Left renal pelvis (tissue), 4 donors: ENCODE measurements at places on chromosomes 2 and 18.
A peak's percentile ranks its signal among the peaks of the same experiment; 100 is the strongest.

GRCh38 chr2:23009545-23010149 lies 375.3 kb upstream of the KLHL29 start:
- DNase-seq, result no peak

- no peak for DNase-seq
These were observed 305.5 kb downstream of the IKZF2 start for GRCh38 chr2:212845941-212846340.

DNA sequence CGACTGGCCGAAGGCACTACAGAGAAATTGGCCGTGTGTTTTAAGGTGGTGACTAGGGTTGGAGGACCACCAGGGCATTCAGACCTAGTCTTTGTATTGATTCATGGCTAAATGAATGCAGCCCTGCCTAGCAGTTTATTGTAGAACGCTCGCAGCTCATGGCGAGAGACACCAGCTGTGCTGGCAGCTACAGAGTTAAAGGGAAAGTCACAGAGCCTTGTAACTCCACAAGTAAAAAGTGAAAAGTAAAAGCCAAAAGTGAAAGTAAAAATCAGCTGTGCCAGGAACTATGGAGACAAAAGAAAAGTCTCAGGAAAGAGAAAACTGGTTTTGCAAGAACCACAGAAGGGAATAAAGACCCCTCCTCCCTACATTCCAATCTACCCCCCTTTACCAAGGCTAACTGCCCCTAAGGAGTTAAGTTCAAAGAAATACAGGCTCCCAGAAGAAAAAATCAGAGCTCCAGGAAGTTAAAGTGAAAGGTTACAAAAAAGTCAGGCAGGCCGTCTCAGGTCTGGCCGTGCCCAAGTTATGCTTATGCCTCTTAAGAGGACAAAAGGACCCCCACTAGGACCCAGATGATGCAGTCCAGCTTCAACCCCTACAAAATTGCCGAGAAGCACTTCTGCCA lies 46.4 kb upstream of the SELENOI start:
- DNase-seq, result peak; percentile 62

GRCh38 chr2:64277101-64277849 lies 133.1 kb upstream of the PELI1 start:
- no peak for DNase-seq

DNA sequence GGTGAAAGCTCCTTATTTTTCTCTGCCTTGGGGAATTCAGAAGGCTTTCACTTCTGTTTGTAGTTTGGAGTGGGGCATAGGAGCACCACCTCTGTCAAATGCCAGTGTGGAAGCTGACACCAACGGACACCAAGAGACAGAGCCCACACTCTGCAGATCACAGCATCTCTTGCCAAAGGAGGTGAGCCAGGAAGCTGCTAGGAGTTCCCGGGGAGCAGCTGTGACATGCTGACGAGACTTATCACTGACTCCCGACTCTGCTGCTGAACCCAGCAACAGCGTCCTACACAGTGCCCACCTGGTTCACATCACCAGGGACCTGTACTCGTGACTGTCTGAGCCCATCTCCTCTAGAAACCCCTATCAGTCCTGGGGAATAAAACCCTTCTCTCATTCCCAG lies 8.1 kb downstream of the TEX51 start:
- no peak for DNase-seq

GRCh38 chr2:113876503-113877387 lies 13.1 kb upstream of the ACTR3 start:
- DNase-seq, result no peak

- no peak for DNase-seq
These were observed 470.1 kb downstream of the DLGAP1 start for GRCh38 chr18:3985020-3985419.

DNA sequence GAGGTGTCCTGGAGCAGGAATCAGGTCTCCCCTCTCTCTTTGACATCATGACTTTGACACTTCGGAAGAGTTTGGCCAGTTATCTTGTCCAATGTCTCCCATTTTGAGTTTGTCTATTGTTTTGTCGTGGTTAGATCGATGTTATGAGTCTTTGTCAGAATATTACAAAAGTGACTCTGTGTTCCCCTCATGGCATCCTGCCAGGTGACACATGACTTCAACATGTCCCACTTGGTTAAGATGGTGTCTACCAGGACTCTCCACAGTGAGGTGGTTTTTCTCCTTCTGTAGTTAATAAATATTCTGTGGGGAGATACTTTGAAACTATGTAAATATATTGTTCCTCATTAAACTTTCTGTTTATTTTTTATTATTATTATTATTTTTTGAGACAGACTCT lies 76.6 kb upstream of the BZW1 start:
- DNase-seq, result no peak

DNA sequence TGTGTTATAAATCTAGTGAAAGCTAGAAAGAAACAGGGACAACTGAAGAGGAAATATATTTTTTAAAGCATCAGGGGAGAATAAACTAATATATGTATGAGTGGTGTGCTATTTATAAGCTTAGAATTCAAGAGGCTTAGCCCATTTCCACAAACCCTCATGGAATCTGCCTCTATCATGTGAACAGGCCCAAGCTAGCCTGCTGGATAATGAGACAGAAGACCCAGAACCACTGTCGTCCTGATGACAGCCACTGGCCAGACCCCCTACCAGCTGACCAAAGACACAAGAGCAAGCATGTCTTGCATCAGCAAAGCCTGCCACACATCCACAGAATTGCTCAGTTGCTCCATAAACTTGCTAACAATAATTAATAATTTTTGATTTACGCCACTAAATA lies 382.3 kb upstream of the NXPH2 start:
- DNase-seq, result no peak

DNA sequence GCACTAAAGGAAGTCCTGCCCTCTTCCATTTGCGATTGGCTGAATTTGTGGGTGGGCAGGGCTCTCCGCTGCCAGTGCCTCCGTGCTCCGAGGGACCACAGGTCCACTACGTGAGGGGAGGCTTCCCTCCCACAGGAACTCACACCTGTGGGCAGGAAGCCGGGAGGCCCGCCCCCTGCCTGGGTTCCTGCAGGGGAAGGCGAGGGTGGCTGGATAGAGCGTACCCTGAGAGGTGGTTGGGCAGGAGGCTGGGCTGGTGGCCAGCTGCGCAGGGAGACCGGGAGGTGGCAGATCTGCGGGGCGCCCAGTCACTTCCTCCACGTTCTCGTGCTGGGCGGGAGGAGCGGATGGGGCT lies 47.0 kb upstream of the PTH2R start:
- DNase-seq, result no peak

DNA sequence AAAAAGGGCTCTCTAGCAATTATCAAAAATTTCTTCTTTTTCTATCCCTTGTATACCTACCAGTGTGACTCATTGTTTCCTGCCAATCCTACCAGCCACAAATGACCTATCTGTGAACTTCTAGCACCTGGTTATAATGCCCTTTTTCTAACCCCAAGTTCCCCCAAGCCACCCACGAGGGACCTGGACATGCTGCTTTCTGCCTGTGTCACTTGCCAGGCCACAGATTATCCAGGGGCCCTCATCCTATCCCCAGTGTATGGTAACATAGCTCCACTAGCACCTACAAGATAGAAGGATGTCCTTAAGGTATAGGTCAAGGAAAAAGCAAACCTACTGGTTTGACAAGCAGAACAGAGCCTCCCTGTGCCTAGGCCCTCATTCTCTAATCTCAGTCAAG lies 26.8 kb downstream of the AAK1 start:
- DNase-seq, result no peak

- DNase-seq, result no peak
These were observed 10.5 kb downstream of the AQP12B start for GRCh38 chr2:240672076-240672700.

DNA sequence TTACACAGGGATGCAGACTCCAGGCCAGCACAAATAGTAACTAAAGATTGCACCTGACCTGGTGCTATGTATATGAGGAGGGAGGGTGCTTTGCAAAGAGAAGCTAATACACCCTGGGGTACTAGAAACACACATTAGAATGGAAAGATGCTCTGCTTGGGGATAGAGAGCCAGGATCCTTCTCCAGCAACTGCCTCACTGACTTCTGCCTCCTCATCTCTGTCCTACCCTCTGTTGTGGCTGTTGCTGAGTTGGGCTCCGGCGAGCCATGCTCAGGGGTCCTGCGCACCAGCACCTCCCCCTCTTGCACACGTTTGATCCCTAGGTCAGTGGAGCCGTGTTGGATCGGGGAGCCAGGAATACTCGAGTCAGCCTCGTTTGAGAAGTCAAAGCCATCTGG lies 23.7 kb upstream of the ORC2 start:
- no peak for DNase-seq

DNA sequence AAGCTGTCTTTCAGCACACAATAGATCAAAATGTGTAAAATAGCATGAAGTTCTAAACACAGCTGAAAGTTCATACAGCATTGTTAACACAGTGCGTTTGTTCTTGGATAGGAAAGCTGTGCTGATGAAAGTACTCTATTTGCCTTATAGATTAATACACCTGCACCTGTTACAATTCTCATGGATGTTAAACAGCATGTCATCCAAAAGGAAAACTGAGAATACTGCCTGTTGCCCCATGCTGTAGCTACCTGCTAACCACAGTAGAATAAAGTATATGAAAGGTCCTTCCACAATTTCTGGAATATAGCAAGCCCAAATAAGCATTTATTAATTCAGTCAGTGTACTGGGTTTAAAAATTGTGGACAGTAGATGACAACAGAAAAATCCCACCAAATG lies 166.7 kb upstream of the DTNA start:
- no peak for DNase-seq

DNA sequence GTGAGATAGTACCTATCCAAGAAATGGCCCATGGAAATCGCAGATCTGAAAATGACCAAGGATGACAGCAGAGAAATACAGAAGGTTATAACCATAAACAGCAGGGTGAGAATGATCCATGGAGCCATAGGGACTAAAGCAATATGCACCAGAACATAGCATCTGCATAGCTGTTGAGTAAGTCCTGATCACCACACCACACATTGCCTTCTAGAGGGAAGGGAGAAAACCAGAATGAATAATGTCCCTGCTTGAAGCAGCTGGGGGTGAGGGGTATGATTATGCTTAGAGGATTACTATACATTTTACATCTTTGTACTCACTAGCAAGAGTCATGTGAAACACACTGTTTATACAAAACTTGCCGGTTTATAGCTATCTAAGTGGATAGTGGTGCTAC lies 350.4 kb downstream of the MBD2 start:
- no peak for DNase-seq

DNA sequence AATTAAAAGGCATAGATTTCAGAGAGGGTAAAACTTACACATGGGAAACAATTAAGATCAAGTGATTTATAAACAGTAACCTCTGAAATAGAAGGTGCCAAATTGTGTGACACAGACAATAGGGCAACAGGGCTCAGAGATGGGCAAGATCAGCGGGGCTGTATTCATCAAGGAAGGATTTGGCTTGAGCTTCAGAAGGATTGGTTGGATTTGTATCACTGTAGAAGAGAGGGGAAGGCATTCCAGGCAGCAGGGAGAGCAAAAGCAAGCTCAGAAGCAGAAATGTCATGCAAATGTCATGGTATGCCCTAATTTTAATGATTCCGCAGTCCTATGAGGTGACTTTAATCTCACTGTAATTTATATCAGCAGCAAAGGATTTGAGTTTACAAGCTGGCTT lies 415.0 kb upstream of the NRP2 start:
- no peak for DNase-seq

DNA sequence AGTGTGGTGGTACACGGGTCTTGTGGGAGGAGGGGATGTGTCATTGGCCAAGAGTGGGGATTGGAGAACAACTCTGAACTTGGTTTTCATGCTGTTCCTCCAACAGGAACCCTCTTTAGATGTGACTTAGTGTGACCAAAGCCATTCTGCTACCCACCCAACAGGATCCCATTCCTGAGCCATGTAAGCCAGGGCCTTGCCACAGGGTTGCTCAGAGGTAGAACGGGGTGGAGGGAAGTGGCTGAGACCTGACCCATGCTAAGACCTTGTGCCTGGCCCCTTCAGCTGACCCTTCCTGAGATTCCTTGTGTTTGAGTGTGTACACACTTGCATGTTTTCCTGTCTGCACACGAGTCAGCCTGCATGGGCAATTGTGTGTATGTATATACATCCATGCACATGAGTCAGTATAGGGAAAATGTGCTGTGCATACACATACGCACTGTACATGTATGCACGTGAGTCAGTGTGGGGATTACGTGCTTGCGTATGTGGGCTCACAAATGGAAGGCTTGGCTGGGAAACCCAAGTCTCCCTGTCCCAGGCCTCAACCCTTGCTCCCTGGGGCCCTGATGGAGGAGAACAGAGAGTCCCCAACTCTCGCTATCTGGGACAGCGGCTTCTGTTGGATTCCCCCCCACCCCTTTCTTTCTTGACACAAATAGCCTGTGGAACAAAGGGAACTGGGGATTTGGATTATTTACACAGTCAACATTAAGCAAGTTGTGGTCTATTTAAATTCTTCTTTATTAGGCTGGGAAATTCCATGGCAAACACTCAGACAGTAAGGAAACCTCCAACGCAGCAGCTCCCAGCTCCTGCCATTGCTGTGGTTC lies 339.8 kb downstream of the DYSF start:
- DNase-seq, result no peak
